ENCODE measurements at places on chromosomes 7 and 10. TPM values are rescaled to one million over a fixed set of nuclear protein-coding genes. Genes with fewer than 3 reads are reported as not detected.

SYT15B gene
- total RNA-seq: 0.89 TPM

ANKRD61 gene
- under 0.01 TPM for total RNA-seq

UBE2D1 gene
- total RNA-seq: 5.9 TPM

- no peak for DNase-seq
Measured at GRCh38 chr7:39085590-39086049, 107.9 kb downstream of the POU6F2 start.

DNA sequence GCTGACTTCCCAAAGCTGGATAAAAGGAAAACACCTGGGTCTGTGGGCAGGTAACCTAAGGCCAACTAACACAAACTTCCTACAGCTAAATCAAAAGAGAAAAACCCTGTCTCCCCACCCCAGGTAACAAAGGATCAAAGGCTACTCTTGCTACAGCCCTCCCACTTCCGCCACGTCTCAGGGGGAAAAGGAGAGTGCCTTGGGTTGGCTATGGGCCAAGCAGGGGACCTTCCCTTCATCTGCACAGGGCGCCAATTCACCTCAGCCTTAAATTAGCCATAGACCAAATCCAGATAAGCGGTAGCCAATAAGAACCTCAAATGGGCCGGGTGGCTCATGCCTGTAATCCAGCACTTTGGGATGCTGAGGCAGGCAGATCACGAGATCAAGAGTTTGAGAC lies 69.1 kb upstream of the LANCL2 start:
- no peak for DNase-seq

GRCh38 chr10:117135026-117135372 lies 3.1 kb downstream of the VAX1 start:
- DNase-seq: no peak

- DNase-seq: no peak
Measured at GRCh38 chr10:68963151-68963550, 7.2 kb downstream of the DDX21 start.

GRCh38 chr10:100986952-100987684 lies at the start of the genes MRPL43 and TWNK:
MRPL43 (minus strand) TSS chr10:100987497; CDS start chr10:100987443, 54 bp downstream.
TWNK (plus strand) TSS chr10:100987543; CDS start chr10:100988211, 668 bp downstream.
- DNase-seq: peak; percentile 80

- DNase-seq: peak; percentile 91
Measured at GRCh38 chr7:151232917-151233701, 826 bp downstream of the CHPF2 start.

- no peak for DNase-seq
Measured at GRCh38 chr10:93573051-93573909, 6.8 kb downstream of the FFAR4 start.

Data from dermis microvascular lymphatic vessel endothelial cell (primary cell).